ENCODE measurements at places on chromosomes 12 and 14.

DNA sequence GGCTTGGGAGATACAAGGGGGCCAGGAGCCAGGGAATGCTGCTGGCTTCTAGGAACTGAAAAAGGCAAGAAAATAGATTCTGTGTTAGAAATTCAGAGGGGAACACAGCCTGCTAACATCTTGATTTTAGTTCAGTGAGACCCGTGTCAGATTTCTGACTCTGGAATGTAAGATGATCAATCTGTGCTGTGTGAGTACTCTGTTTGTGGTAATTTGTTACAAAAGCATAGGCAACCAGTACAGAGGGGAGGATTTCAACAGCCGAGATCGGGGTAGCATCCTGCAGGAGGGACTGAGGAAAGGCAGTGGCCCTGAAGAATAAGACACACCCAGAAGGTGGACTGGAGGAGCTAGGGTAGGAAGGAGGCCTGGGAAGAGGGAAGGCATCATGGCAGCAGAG lies 410.0 kb upstream of the CCDC196 start:
- no peak for DNase-seq

GRCh38 chr12:3076730-3077571 lies at the start of gene TSPAN9:
TSS of gene TSPAN9 (plus strand) at chr12:3077379. CDS start at chr12:3201194, 123,815 bp downstream.
- DNase-seq: peak; percentile 35

DNA sequence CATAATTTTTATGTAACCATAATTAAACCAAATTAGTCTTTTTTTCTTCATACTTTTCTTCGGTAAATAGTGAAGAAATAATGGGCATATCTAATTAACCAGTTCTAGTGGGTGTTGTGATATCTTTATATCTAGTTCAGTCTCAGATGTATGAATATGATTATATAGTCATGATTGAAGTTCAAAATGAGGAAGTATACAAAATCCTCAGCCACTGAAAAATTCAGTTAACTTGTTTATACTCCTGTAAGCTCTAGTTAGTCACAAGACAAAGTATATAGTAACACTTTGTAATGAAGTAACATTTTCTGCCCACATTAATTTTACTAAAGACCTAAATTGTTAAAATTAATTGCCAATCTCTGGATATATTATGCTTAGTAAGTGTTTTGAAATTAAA lies 46.5 kb downstream of the CAND1 start:
- no peak for DNase-seq

GRCh38 chr14:69693145-69693544 lies 73.8 kb upstream of the SRSF5 start:
- DNase-seq: no peak

- DNase-seq: no peak
These were observed 56.6 kb upstream of the CRACR2A start for GRCh38 chr12:3809357-3810015.

GRCh38 chr14:52189325-52189724 lies 78.2 kb upstream of the PTGDR start:
- peak; percentile 34 for DNase-seq

GRCh38 chr14:23043754-23044153 lies 1.7 kb downstream of the PSMB11 start:
- DNase-seq: no peak

DNA sequence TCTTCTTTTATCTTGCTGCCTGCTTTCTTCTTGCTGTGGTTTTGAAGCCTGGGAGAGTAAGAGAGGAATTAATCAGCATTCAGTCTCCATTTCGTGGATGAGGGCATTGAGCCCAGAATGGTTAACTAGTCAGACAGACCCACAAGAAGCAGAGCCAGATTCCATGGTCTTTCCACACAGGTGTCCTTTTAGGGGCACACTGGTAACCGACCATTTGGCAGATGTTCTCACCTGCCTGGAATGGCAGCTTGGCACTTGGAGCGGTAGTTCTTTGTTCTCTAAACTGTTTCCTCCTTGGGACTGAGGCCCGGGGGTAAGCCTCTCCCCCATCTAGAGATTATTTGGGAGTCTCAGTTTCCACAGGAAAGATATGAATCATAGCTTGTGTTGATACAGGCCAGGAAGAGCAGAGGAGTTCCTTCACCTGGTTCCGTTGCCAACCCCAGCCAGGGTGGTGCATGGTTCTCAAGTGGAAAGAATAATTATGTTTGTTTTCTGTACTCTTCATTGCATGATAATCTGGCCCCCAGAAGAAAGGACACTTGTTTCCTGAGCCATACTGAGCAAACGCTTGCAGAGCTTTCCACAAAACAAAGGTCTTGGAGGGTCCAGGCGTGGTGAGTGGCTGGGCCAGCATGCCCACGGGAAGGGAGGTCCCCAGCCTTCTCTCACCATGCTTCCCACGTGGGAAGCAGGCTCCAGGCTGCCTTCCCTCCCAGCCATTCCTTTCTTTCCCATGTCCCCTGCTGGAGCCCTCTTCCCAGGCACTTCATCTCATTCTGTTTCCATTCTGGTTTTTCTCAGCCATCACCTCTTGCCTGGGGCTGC lies 2.0 kb upstream of the KRT75 start:
- peak; percentile 95 for DNase-seq

DNA sequence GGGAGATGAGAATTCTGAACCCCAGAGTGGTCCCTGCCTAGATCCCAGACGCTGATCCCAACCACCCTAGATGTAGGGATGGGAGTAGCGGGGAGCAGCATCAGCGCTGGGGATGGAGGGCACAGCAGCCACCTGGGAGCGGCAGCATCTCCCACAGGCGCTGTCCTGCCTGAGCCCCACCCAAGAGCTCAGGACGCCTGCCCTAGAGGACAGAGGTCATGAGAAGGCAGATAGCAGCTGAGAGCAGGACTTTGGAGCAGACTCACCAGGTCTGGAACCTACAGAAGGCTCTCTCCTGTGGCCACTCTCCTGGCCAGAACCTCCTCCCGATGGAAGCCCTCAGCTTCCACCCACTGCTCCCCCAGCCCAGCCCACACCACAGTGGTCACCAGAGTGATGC lies 7.2 kb downstream of the CCDC85C start:
- no peak for DNase-seq

DNA sequence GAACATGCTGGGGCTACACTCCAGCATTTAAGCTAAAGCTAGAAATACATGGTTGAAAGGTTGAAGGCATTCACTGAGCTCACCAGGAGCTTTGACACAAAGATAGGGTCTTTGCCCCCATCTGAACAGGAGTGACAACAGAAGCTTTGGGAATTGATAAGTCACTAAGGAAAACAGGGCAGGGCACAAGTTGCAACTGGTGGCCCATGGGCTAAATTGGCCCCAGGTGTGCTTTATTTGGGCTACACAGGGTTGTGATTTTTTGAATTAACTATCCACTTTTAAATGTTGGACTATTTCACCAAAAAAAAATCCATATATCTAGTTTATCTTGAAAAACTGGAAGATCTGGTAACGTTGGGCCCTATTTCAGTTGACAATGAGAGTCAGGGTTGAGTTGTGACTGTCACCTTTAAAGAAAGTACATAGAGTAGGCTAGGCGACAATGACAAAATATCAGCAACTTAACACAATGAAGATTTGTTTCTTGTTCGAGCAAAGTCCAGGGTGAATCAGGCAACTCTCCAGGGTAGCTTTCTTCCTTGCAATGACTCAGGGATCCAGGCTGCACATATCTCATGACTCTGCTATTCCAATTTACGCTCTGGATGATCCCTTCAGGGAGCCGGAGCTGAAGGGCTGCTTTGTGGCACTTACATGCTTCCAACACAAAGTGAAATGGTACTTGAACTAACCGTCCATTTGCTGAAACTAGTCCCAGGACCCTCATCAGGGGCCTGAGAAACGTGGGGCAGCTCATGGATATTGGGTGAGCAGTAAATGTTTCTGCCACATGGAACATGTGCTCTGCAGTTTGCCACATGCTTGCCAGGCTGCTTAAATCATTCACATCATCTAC lies 13.3 kb upstream of the EIF4B start:
- DNase-seq: peak; percentile 43

DNA sequence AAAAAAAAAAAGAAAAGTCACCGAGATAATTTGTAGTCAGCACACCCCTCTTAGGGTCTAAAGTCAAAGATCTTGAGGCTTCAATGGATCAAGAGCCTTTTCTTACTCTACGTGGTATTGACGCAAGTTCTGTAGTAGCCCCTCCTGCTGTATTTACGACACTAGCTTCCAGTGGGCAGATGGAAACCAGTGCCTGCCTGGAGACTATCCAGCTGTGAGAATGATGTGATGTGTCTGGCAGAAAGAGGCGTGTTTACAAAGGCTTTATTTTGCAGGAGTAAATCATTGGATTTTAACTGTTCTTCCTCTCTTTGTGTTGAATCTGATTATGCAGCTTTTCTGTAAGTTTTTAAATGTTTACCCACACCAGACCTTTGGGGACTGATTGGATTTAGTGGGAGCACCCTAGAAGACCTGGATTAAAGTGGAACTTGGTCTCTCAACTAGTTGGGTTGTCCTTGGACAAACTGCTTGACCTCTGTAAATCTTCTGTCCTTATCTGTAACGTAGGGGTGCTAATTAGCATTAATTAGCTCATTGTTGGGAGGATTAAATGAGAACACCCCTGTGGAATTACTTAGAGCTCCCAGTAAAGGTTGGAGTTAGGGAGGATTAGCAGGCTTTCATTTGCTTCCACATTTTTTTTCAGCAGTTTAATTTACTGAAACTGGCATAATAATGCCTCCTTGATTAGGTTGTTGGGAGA lies 72.4 kb downstream of the RASSF3 start:
- DNase-seq: no peak

DNA sequence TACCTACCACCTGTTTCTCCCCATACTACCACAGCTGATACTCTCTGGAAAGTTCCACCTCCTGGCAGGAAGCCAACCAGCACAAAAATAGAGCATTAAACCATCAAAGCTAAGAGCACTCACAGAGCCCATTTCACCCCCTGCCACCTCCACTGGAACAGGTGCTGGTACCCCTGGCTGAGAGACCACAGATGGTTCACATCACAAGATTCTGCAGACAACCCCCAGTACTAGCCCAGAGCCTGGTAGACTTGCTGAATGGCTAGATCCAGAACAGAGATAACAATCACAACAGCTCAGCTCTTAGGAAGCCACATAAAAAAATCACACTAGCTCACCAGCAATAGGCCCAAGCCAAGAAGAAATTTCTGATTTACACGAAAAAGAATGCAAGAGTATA lies 855.2 kb downstream of the FSCB start:
- DNase-seq: no peak

- no peak for DNase-seq
These were observed 501 bp upstream of the HSP90B1 start for GRCh38 chr12:103929784-103930033.

- DNase-seq: no peak
These were observed 1.1 kb downstream of the FBXO21 start for GRCh38 chr12:117188961-117189724.

DNA sequence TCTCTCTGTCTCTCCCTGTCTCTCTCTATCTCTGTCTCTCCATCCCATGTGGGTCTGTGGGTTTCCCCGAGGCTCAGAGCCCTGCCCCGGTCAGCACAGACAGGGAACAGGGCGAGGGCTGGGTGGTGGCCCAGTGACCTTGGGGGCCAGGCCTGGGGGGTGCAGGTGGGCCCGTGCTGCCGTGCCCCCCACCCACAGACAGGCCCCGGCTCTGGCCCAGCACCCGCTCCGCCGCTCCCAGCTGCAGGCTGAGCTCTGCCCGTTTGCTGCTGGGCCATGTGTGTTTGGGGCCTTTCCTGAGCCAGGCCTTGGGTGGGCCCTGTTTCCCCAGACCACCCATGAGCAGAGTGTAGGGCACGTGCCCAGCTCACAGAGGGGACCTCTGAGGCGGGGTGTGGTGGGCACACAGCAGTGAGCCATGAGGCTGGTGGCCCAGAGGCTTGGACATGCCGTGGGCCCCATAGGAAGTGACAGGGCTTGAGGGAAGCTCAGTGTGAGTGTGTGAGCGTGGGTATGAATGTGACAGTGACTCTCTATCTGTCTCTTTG lies 51.0 kb downstream of the TMEM121 start:
- DNase-seq: no peak

- no peak for DNase-seq
These were observed 79.0 kb downstream of the IFNG start for GRCh38 chr12:68080577-68080976.

GRCh38 chr12:2501464-2502191 lies 293.1 kb upstream of the FKBP4 start:
- no peak for DNase-seq

DNA sequence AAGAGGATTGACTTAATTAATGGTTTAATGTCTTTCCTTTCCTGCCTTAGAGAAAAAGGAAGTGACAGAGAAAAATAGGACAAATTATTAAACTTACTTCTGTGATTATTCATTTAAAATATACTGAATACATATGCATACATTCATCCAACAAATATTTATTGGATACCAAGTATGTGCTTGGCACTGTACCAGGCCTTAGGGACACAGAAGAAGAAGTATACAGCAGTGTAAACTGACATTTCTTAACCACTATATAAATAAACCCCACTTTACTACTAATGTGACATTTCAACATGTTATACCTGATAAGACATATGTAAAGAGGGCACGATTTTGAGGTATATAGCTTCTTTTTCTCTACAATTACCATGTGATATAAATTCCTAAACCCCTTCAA lies 53.6 kb downstream of the ERO1A start:
- DNase-seq: no peak

GRCh38 chr12:130195369-130195768 lies 33.1 kb downstream of the FZD10 start:
- no peak for DNase-seq

GRCh38 chr12:77407931-77408330 lies 342.6 kb upstream of the E2F7 start:
- no peak for DNase-seq

- no peak for DNase-seq
These were observed 10.2 kb downstream of the STX2 start for GRCh38 chr12:130828895-130829294.

DNA sequence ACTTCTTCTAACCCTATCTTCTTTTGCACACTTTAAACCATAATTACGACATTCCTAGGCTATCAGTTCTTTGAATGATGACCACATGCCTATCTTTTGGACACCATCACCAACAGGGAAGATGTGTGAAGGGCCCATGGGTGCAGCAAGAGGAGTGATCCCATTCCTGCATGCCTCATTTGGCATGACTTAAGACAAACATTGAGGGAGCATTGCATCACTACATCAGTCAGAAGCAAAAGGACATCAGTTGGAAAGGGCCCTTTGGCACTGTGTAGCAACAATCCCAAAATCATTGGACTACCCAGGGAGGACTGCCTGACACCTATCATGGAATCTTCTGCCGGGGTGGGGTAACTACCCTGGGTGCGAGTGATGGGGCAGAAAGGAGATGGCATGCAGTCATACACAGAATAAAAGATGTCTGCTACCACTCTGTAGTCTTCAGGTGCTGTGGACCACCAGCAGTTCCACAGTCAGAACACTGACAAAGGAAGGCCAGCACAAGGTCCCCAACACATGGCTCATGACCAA lies 10.7 kb upstream of the TMBIM6 start:
- DNase-seq: peak; percentile 54

DNA sequence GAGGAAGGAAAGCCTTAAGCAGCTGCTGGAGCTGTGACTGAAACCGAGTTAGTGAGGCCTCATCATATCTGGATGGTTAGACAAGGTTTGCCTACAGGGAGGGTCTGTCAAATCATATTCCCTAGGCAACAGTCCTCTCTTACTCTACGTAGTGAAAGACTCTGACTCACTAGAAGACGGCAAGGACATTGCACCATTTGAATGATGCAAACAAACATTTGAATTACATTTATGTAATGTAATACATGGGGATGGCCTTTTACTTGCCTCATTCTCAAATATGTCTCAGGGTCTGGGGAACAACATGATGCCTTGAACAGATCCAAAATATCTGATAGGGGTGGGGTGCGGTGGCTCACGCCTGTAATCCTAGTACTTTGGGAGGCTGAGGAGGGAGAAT lies 29.8 kb upstream of the STRAP start:
- no peak for DNase-seq

GRCh38 chr12:89359615-89360014 lies 7.3 kb upstream of the DUSP6 start:
- no peak for DNase-seq
